Lung (tissue), 17 donors: ENCODE measurements at places on chromosomes 7 and 10. TPM values are rescaled to one million over a fixed set of nuclear protein-coding genes. Genes with fewer than 3 reads are reported as not detected.
A peak's percentile ranks its signal among the peaks of the same experiment; 100 is the strongest.

Gene LRRD1
- 0.63 TPM for total RNA-seq

GRCh38 chr10:25666276-25666675 lies 267.8 kb upstream of the MYO3A start:
- DNase-seq, result peak; percentile 5

DNA sequence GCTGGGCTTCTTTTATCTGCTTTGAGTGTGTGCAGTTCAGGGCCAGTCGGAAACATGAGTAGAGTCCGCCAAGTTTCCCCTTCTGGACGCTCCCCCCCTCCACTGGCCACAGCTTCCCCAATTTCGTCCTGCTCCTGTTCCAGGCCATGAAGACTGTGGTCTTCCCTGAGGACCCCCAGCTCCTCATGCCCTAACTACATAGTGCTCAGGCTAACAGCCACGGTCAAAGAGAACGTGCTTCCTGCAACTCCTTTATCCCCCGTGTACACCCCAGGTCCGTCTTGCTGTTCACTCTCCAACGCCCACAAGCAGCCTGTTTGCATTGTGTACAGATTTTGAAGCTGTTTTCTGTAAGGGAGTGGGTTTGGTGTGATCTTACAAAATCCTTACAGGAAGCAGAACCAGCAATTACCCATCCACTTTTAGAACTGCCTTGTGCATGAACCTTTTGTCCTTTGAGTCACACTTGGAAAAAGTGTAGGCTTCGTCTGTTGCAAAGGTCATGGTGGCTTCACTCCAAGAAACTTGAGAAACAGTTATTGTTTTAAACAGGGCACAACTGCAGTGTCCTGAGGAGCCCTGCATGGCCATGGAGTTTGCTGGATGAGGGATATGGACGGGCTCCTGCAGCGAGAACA lies 77.0 kb upstream of the FAM20C start:
- DNase-seq, result no peak

- DNase-seq, result peak; percentile 44
These were observed 51.2 kb downstream of the KIF5B start for GRCh38 chr10:32005050-32005449.

DNA sequence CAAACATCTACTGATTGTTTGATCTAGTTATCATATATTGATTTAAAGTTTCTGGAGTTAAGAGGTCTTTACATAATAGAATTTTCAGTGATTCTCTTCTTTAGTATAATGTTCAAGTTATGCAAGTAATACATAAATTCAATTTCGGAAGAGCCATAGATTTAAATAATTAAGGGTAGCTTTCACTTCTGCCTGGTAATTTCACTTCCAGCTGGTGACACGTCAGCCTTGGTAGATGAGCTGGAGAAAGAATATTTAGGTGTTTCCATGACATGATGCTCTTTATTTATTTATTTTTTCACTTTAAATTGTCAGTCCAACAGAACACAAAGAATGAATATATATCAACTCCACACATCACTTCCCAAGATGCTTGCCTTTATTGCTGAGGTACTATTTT lies 5.2 kb upstream of the OTUD1 start:
- no peak for DNase-seq

Gene AKR1C4
- total RNA-seq, result not detected

GRCh38 chr7:14507617-14508016 lies 394.9 kb downstream of the DGKB start:
- DNase-seq, result no peak

Gene RADIL
- 9.3 TPM for total RNA-seq

GRCh38 chr7:131072505-131073091 lies 255.1 kb upstream of the MKLN1 start:
- peak; percentile 30 for DNase-seq

Gene ARMC3
- total RNA-seq, result 20.2 TPM

DNA sequence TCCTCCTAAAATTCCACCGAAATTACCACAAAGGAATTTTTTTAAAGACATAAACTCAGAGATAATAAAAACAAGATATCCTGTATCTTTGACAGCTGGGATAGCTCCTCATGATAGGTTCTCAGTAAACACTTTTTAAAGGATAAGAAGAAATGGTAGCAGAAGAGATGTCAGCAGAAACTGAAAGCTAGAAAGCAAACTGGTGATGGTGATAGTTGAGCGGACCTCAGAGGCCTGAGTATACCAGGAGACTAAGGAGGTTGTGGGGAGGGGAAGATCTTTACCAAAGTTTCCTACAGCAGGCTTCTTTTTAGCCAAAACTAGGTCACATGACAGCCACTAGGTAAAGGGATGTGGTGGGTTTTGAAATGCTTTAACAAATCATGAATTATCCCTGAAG lies 22.5 kb downstream of the PCGF5 start:
- DNase-seq, result peak; percentile 13

DNA sequence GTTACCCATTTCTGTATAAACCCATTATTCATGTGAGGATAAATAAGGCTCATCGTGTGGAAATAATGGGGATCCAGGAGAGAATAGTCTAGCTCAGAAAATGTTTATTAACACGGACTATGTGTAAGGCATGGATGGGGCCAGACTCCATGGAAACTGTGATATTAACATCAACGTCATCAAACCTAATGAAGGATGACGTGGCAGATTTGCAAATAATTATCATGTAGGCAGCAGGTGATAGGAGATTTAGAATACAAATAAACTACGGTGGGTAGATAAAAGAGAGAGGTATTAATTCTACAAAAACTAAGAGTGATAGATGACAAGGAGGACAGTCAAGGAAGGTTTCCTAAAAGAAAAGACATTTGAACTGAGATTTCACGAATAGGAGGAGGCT lies 592.2 kb downstream of the REEP3 start:
- DNase-seq, result no peak

GRCh38 chr7:158366346-158366745 lies 221.3 kb downstream of the PTPRN2 start:
- no peak for DNase-seq

GRCh38 chr7:151361193-151361959 lies 19.8 kb downstream of the NUB1 start:
- DNase-seq, result no peak
